ENCODE measurements at places on chromosomes 11 and 22.
A peak's percentile ranks its signal among the peaks of the same experiment; 100 is the strongest.

DNA sequence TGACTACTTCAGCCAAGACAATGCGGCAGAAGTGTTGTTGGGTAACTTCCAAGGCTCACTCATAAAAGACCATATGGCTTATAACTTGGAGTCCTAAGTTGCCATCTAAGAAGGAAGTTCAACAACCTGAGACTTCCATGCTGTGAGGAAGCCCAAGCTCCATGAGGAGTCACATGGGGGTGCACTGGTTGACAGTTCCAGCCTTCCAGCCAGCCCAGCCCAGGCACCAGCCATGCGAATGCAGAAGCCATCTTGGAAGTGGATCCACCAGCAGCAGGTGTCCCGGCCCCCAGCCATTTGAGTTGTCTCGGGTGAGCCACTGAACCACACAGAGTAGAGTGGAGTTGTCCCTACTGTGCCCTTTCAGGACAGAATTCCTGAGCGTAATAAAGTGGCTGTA lies 32.8 kb upstream of the WNT7B start:
- DNase-seq: no peak

GRCh38 chr11:65640483-65641296 lies 2.8 kb downstream of the SIPA1 start:
- peak; percentile 20 for DNase-seq

DNA sequence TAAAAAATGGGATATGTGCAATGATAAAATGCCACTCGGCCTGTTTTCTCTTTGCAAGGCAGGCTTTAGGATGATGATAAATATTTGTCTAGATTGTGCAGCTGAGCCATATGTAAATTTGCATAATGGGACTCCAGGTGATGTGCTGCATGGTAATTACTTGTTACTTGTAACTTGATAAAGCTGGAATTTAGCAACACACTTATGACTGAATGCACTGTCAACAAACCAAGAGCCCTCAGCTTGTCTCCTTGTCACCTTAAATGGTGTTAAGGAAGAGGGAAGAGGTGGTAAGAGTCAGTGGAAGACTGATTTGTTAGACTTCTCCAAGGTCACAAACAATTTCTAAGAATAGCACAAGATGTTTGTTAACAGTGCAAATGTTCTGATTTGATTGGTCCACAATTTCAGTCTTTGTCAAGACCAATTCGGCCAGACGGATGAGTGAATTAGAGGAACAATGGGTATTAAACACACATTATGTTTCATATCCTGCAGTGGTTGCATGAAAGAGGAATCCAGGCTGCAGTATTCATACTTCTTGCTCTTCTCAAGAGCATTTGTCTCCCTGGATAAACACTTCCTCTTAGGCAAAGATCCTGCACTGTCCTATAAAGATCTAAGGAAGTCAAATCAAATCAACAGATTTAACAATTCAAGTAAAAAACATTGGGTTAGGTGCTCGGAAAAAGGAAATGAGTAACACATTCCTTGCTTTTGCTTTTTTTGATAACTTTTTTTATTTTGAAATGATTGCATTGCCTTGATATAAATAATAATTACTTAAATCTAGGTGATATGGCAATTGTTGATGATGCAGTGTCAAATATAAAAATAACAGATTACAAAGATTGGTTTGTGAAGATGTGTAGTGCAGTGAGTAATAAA lies 448.3 kb upstream of the DDI1 start:
- DNase-seq: no peak

GRCh38 chr22:46848197-46848596 lies 85.7 kb downstream of the TBC1D22A start:
- no peak for DNase-seq

GRCh38 chr11:26188554-26188953 lies 143.4 kb upstream of the ANO3 start:
- DNase-seq: no peak

- DNase-seq: no peak
Measured at GRCh38 chr11:2529173-2529572, 84.4 kb downstream of the KCNQ1 start.

DNA sequence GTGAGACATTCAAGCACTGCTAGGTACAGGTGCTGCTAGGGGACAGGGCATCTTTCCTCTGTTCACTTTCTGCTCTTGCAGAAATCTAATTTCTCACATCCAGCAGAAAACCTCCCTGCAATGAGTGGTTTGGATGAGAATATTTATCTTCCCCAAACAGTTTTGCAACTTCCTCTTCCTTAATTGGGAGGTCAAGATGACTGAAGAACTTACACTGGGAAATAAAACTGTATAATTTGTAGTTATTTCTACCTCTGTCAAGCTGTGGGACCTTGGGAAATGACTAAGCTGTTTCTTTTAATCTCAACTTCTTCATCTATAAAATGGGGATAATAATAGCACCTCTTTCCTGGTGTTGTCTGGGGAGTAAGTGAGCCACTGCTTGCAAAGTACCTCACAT lies 69.8 kb downstream of the PRR5L start:
- DNase-seq: no peak

- DNase-seq: no peak
Measured at GRCh38 chr11:129248618-129249017, 56.5 kb upstream of the ARHGAP32 start.

DNA sequence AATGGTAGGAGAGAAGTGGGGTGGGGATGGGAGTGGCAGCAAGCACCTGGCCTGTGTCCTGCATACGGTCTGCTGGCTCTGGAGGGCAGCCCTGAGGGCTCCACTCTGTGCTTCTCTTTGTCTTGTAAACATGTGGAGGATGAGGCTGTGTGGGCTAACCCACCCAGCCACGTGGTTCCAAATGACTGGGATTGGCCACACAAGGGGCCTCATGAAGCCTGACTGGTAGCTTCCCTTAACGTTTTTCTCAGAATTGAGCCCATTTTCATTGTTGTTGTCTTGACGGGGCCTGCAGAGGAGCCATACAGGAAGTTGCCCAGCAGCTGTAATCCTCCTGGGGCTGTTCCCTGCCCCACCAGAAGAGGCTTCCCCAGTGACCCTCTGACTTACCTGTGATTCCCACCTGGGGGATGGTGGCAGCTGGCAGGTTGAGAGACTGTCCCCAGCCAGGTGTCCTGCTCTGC lies 18.0 kb downstream of the DERL3 start:
- no peak for DNase-seq

DNA sequence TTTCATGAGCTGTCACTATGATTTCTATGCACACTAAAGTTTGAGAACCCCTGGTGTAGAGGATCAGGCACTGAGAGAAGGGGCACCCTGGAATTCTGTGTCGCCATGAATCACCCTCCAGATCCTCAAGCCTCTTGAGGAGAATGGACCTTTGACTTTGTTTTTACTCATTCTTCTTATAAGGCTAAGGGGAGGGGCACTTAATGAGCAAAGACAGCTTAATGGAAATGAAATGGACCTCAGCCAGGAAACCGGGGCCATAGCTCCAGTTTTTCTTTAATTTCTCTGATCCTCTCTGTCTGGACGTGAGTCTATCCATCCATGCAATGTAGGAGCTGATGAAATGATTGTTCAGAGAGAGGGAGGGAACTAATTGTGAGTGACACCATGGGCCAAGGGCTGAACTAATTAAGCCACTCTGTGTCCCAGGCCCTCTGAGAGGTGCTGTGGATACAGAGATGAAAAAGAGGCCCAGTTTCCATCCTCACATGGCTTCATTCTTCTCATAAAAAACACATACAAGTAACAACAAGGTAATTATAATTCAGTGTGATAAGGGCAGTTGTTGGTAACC lies 32.8 kb downstream of the OR2AT4 start:
- DNase-seq: no peak

DNA sequence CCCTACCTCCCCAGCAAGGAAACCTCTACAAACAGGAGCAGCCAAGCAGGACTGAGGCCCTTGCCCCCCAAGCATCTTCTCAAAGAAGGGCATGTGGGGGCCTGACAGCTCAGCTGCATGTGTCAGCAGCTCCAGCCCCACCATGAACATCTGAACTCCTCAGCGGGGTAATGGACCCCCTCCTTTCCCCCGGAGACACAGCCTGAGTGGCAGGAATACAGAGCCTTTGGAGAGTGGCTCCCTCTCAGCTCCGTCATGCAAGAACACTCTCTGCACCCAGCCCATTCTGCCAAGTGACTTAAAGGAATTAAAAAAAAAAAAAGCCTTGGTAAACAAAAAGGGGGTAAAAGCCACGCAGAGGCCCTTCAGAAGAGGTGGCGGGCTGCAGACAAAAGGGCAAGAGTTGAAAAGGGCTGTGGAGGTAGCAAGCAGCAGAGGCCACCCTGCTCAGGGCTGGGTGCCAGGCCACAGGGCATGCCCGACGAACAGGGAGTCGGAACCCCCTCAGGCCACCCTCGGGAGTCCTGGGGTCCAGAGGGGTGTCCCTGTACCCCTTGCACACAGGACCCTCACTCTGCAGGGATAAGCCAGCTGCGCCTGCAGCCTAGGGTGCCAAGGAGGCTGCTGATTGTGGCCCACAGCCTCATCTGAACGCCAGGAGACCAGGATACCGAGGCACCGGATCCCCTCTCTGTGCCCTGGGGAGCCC lies 62.5 kb downstream of the MACROD1 start:
- no peak for DNase-seq

GRCh38 chr11:102564110-102564509 lies 33.6 kb upstream of the MMP7 start:
- DNase-seq: no peak

GRCh38 chr22:31942091-31942490 lies 2.2 kb upstream of the YWHAH start:
- no peak for DNase-seq

GRCh38 chr11:60786811-60787567 lies 1.9 kb downstream of the MS4A10 start:
- DNase-seq: no peak

DNA sequence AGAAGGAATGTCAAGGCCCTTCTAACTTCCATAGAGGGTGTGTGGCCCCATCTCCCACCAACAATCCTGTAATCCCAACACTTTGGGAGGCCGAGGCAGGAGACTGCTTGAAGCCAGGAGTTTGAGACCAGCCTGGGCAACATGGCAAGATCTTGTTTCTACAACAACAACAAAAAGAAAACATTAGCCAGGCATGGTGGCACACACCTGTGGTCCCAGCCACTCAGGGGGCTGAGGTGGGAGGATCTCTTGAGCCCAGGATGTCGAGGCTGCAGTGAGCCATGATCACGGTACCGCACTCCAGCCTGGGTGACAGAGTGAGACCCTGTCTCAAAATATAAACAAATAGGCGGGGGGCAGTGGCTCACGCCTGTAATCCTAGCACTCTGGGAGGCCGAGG lies 16.9 kb downstream of the TSPAN32 start:
- DNase-seq: no peak

GRCh38 chr11:118530683-118531596 lies at the start of gene TMEM25:
Gene TMEM25 (plus strand): TSS chr11:118531192. CDS start chr11:118531802, 610 bp downstream.
- DNase-seq: peak; percentile 43

- peak; percentile 21 for DNase-seq
Measured at GRCh38 chr11:59180168-59180776, 8.3 kb downstream of the DTX4 start.

DNA sequence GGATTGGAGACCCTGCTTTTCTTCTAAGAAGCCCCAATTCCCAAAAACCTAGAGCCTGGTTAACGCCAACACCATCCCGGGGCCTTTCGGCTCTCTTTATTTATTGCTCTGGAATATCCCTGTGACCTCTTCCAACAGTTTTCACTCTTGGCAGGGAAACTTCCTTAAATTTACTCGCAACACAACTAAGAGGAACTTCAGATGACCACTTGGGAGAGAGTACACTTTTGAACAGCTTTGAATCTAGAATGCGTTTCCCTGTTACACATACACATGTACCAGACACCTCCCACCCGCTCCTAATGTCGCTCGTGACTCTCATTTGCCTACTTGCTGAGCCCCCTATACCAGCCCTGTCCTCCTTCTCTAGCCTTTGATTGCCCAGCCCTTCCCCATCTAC lies 19.4 kb downstream of the TUBA8 start:
- no peak for DNase-seq

GRCh38 chr11:10603721-10604297 lies 35.3 kb upstream of the LYVE1 start:
- DNase-seq: no peak

GRCh38 chr11:10584071-10584501 lies 15.6 kb upstream of the LYVE1 start:
- DNase-seq: no peak

DNA sequence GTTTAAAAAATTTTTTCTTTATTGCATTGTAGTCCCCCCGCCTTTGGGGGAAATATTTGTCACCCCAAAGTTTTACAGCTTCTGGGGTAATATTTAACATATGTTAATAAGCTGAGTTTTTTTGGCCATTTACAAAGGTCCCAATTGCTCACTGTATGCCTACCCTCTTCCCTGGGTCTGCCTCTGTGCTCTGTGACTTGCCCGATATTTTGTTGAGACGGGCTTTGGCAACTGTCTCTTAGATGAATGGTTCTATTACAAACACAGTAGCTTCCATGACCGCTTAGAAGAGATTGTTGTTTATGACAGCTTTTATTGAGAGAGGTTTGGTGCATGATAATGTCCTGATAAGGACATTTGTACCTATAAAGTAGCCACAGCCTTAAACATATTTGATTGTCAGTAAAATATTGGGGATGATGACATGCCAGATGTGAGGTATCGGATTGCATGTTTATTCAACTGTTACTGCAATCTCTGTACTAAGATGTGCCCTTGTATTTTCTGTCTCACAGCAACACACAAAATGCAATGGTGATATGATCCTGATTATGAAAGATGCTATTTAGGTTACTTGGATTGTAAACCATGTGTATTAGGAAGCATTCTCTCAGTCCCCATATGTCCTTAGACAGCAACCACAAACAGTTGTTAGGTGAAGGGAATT lies 103.1 kb downstream of the TEAD1 start:
- no peak for DNase-seq

GRCh38 chr22:44753189-44754042 lies 1.0 kb downstream of the ARHGAP8 start:
- no peak for DNase-seq

DNA sequence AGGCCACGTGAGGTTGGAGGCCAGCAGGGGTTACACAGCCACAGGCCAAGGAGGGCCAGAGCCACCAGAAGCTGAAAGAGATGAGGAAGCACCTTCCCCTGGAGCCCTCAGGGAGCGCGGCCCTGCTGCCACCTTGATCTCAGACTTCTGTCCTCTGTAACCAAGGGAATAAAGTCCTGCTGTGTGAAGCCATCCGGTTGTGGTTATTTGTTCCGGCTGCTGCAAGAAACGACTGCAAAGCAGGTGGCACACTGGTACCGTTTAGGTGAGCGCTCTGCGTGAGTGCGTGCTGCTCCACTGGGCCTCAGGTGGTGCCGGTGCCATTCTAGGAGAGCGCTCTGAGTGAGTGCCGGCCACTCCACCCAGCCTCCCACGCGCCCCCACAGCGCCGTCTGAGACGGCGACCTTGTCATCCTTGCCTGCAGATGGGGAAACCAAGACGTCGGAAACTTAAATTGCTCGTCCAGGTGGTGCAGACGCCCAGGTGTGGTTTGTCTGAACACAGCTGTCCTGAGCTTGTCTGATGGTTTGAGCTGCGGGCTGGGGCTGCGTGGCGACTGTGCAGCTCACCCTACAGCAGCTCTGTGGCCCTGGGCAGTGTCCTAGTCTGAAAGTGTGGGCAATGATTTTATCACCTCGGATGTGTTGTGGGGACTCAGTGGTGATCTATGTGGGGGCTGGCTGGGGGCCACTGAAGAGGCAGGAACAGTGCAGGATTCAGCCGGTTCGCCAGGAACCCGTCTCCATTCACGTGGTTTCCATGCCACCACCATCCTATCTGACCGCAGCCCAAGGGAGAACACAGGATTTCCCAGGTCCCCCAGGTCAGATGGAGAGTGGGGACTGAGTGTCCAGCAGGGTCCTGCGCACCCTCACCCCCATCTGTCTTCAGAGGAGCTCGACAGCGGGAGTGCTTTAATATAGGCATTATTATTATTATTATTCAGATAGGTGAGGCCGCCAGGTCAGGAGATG lies 4.6 kb upstream of the MRGPRG start:
- DNase-seq: no peak

All from hypothalamus (tissue), 51 donors.